ENCODE measurements at places on chromosomes 16 and 17.

- peak; percentile 53 for DNase-seq
These were observed at the start of gene SAMD14 for GRCh38 chr17:50129728-50130558. TSS of gene SAMD14 (minus strand) at chr17:50130160. CDS start at chr17:50124959, 5,201 bp downstream.

GRCh38 chr16:12356632-12357340 is 380.3 kb downstream of the SNX29 start:
- no peak for DNase-seq

DNA sequence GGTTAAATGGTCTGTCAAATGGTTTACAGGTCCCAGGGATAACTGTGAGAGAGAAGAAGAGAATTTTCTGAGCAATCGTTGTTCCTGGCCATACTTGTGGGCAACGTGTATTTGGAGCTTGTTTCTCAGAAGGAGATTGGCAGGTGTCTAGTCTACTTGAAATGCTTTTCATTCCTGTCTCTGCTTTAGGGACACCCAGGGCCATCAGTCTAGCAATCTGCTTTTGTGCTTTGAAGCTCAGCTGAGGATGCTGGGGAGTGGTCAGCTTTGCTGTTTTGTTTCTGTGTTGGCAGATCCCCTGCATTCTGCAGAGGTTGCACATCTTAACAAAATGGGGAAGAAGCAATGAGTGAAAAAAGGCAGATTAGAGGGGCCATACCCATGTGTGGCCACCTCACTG is 193.7 kb downstream of the SHISA9 start:
- DNase-seq = no peak

GRCh38 chr16:15483857-15484256 is 49.5 kb downstream of the BMERB1 start:
- DNase-seq = no peak

- no peak for DNase-seq
These were observed 18.1 kb downstream of the IRF8 start for GRCh38 chr16:85917012-85917411.

GRCh38 chr16:1326946-1327618 is 6.4 kb upstream of the BAIAP3 start:
- no peak for DNase-seq

DNA sequence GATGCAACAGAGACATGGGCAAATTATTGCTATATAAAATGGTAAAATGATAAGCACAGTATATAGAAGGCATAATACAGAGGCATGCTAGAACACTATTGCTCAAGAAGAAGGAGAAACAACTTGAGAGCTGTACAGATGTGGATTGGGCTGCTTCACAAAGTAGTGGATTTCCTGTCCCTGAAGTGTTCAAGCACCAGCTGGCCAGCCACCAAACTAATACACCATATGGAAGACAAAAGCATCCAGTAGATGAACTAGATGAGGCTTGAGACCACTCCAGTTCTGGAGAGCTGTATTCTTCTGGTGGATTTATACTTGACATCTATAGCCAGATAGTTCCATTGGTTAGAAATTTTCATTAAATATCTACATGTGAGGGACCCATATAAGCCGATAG is 134.1 kb upstream of the GNAO1 start:
- DNase-seq = no peak
